ENCODE measurements at places on chromosomes 4 and X. TPM values are rescaled to one million over a fixed set of nuclear protein-coding genes. Genes with fewer than 3 reads are reported as not detected.

Gene SULT1B1
- under 0.01 TPM for total RNA-seq

DNA sequence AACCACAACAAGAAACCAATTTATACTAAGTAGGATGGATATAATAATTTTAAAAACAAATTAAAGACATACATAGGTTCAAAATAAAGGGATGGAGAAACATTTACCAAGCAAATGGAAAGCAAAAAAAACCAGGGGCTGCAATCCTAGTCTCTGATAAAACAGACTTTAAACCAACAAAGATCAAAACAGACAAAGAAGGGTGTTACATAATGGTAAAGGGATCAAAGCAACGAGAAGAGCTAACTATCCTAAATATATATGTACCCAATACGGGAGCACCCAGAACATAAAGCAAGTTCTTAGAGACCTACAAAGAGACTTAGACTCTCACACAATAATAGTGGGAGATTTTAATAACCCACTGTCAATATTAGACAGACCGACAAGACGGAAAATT is 66.6 kb downstream of the ATRX start:
- DNase-seq = no peak

DNA sequence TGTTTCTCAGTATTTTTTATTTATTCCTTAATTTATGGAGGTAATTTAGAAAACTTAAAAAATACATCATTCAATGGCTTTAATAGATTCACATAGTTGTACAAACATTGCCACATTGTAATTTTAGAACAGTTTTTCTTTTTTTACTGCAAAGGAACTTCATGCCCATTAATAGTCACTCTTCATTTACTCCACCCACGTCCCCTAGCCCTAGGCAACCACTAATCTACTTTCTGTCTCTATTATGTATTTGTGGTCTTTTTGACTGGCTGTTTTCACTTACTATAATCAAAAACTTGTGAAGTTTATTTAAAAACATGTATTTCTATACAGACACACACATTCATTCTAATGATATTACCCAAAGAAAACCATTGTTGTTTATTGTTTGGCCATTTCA is 664.8 kb downstream of the GRID2 start:
- DNase-seq = peak; percentile 5

GRCh38 chr4:14095831-14096230 is 468.3 kb upstream of the BOD1L1 start:
- no peak for DNase-seq
